ENCODE measurements at places on chromosomes 7 and 10. TPM values are rescaled to one million over a fixed set of nuclear protein-coding genes. Genes with fewer than 3 reads are reported as not detected.

The OR13A1 gene
- polyA plus RNA-seq, result 5.8 TPM

The OPALIN gene
- polyA plus RNA-seq, result not detected

DNA sequence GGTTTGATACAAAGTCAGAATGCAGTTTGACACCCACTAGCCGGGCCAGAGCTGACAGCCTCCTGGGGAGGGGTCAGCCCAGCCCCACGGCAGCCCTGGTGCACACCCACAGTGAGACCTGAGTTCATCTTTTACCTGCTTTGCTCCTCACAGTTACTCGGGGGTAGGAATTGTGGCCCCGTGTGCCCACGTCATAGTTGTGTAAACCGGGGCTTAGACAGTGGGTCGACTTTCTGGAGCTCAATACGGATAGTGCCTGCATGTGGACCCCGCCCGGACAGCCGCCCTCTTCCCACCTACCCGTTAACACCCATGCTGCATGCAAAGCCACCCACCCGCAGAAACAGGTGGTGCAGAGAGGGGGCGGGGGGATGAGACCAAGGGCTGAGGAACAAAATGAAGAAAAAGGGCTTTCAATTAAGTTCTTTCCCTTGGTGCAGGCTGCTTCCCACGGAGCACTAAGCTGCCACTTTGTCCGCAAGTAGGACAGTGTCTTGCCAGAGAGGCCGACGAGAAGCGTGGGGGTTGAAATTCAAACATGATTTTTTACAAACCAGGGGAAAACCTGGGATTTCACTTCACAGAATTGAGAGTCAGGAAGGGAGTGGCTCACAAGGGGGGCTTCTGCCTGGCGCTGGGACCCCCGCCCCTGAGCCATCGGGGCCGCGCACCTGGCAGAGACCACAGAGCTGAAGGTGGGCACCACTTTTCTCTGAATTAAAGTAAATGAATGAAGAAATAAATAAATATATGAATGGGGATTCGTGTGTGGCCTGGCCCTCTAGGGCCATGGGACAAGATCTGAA, 24.6 kb upstream of the FOXL3 start:
- DNase-seq, result no peak

GRCh38 chr10:131155218-131155875, 156.2 kb downstream of the TCERG1L start:
- no peak for DNase-seq

The PUS7 gene
- 2.0 TPM for polyA plus RNA-seq

DNA sequence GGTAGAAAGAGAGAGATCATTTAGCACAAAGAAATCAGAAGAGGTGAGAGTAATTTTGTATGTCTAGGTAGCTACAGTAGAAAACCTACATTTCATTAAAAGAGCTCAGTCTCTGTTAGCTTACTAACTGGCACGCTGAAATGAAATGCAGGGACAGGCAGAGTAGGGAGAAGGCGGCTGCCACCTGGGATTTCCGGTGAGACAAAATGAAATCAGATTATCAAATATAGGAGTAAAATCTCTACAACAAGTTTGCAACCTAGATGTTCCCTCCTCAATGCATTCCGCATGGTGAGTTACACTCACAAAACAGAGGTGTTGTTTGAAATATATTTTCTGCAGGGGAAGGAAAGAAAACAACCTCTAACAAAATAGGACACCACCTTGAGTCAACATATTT, 55.9 kb downstream of the VOPP1 start:
- no peak for DNase-seq

The ATRNL1 gene
- polyA plus RNA-seq, result 0.36 TPM

GRCh38 chr7:128453836-128454804, 1.6 kb upstream of the HILPDA start:
- DNase-seq, result no peak

- DNase-seq, result no peak
Observed at GRCh38 chr10:3136336-3136735, 36.2 kb downstream of the PITRM1 start.

DNA sequence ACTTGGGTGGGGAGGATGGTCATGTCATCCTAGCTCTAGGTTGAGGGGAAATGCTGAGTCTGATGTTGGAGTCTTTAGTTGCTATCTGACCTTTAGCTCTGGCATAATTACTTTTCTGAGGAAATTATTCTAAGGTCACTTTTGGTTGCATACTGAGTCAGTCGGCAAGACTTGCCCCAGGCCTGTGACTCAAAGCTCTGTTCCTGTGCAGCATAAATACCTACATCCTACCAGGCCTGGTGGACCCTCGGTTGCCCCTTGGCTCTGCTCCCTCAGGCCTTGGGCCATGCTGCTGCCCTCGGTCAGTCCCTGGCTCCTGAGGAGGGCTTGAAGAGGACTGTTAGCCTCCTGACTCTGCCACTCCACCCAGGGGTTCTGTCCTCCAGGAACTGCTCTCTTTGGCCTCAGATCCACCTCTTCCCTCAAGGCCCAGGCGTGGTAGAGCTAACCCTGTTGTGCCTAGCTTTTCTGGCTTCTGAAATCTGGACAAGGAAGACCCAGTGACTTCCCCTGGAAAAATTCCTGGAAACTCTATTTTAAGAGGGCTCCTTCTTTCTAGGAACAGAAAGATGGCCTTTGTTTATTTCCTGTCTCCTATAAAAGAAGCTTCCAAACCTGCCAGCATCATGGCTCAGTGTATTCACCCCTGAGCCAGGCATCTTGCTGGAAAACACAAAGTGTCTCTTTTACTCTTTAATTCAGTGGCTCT, 71.2 kb downstream of the TMEM178B start:
- DNase-seq, result no peak
